Thyroid gland (tissue), 4 donors: ENCODE measurements at places on chromosomes 7 and 10.

DNA sequence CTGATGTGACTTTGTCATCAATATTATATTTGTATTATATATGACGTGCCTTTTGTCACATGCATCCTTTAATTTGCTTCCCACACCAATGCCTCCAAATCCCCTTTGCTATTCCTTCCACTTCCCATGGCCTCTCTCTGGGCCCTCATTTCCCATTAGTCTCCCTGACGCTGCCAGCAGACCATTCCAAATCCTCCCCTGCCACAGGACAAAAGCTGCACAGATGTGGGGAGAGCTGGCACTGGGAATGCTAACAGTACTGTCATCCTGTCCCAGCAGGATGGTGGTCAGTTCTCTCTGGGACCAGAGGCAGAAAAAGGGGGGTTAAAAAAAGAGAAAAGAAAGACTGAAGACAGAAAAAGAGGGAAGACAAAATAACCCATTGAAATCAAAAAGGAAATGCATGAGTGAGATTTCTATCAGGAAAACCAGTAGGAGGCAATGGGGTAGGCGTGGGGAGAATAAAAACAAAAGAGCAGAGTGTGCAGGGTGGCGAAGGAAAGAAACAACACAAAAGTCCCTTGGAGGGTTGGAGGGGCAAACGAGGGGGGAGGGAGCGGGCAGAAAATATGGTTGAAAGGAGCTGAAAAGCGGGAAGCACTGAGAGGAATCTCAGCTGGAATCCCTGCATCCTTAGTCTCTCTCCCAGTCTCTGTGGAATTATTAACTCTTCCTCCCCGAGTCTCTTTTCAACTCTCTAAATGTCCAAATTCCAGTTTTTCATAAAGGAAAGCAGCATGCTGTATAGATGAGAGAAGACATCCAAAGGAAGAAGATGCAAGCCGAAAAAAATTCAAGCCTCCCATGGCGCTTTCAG, 59.2 kb upstream of the PTN start:
- no peak for DNase-seq

DNA sequence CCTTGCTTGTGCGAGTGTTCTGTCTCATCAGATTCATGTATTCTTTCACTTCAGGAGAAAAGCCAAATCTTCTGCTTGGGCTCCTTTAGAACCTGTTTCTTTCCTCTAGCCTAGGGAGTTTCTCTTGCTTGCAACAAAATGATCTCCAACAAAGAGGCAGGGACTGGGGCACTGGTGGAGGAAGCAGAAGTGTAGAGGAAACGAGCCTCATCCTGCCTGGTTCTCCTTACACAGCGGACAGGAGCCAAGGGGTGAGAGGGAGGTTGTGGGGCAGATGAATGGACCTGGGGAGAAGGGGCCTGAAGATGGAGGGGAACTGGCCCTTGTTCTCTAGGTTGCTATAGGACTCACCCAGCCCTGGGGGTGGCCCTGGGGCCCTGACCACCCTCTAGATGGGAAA, 141.1 kb downstream of the PKD1L1 start:
- DNase-seq: no peak

DNA sequence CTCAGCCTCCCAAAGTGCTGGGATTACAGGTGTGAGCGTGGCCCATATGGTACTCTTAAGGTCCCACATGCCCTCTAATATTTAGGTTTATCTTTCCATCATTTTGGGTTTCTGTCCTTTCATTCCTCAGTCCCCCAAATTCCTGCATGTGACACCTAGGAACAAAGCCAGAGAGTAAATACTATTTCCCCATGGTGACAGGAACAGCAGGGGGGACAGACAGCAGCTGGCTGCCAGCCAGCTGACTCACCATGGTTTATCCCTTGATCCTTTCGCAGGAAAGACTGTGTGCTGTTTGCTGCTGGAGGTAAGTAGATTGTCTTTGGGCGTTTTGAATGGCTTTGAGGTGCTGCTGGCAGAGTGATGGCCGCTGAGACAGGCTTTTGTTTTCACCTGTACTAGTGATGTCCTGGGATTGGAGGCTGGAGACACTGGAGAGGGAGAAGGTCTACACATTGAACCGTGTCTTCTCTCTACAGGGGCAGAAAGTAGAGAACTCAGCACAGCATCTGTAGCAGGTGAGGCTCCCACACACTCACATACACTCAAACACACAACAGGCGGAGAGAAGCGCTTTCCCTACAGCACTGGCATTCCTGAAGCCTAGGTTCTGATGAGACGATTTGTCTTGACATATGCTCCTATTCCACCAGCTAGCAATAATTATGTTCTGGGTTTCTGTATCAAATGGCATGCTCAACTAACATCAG, 83.7 kb upstream of the EFCAB10 start:
- no peak for DNase-seq

DNA sequence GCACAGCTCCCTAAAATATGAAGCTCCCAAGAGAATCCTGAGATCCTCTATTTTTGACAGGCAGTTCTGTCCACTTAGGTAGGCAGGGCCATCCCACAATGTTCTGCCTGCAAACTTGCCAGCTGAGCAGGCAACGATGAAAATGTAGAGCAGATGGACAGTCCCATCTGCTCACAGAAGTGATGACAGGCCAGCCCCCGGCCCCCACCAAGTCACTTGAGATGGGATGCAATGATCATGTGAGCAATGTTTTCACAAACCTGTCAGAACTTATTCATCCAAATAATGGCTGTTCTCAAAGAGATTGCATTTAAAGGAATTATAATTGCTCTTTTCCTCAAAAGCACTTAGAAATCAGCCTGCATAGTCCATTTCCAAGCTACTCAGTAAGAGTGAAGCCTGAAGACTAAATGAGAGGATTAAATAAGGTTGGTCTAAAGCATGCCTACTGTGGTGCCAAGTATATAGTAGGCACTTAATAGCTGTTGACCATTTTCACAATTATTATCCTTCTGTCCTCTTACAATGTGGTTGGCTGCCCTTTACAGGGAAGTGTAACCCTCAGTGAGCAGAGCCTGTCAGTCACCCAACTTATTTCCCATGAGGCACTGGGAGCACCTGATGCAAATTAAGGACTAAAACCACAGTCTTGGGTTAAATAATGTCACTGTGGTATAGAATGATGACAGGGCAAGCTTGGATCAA, 301.2 kb downstream of the FGFR2 start:
- DNase-seq: no peak

GRCh38 chr10:17693009-17693408, 49.1 kb downstream of the STAM start:
- DNase-seq: no peak

- no peak for DNase-seq
These were observed 221.0 kb upstream of the MTPN start for GRCh38 chr7:136198168-136198567.

- peak; percentile 92 for DNase-seq
These were observed 1.6 kb downstream of the ZNF467 start for GRCh38 chr7:149771720-149772240.

GRCh38 chr7:43646603-43647338, 63.9 kb downstream of the STK17A start:
- DNase-seq: no peak

- no peak for DNase-seq
These were observed 376.4 kb downstream of the PARD3 start for GRCh38 chr10:34438741-34439140.

DNA sequence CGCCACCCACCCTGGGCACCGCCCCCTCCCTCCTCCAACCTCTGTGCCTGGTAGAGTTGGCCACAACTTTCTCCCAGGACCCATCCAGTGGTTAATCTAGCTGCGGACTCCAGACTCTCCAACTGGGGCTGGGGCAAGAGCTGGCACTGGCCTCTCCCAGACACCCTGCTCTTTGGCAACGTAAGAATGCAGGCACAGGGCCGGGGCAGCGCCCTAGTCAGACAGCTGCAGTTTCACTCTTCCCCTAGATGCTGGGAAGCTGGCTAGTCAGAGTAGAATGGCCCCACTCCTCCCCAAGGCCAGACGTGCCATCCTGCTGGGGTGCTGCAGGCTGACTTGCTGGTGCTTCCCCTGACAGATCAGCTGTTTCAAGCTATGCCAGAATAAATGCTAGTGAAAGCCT, 22.1 kb downstream of the HSPA12A start:
- DNase-seq: no peak

GRCh38 chr10:62049624-62050345, 148.3 kb downstream of the ARID5B start:
- DNase-seq: no peak

- DNase-seq: no peak
These were observed 42.6 kb downstream of the ZNF273 start for GRCh38 chr7:64945503-64946175.

- peak; percentile 81 for DNase-seq
These were observed 125.9 kb upstream of the PPIF start for GRCh38 chr10:79221110-79222051.

DNA sequence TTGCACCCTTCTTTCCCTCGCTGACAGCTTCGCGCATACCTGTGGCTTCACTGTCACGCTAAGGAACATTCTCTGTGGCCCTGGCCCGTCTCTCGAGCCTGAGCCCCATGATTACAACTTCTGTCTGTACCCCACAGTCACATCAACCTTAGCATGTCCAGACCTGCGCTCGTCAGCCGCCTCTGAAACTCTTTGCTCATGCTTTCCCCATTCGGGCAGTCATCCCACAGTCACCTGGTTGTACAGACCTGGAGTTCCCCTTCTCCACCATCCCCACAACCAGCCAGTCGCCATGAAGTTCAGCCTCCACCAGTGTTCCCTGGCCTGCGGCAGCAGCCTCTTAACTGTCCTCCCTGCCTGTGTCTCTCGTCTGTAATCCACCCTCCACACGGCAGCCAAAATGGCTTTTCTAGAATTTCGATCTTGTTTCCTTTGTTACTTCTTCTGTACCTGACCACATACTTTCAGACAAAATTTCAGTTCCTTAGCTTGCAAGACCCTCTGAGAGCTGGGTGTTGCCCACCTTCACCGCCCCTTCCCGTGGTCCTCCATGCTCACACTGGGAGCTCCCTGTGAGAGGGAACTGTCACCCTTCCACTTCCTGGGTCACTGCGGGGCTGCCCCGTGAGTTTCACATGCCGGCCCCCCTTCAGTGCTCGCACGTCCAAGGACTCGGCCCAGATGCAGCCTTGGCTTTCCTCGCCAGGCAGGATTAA, 229.2 kb downstream of the CELF2 start:
- no peak for DNase-seq

GRCh38 chr10:78696791-78697395, 371.9 kb upstream of the ZMIZ1 start:
- no peak for DNase-seq

DNA sequence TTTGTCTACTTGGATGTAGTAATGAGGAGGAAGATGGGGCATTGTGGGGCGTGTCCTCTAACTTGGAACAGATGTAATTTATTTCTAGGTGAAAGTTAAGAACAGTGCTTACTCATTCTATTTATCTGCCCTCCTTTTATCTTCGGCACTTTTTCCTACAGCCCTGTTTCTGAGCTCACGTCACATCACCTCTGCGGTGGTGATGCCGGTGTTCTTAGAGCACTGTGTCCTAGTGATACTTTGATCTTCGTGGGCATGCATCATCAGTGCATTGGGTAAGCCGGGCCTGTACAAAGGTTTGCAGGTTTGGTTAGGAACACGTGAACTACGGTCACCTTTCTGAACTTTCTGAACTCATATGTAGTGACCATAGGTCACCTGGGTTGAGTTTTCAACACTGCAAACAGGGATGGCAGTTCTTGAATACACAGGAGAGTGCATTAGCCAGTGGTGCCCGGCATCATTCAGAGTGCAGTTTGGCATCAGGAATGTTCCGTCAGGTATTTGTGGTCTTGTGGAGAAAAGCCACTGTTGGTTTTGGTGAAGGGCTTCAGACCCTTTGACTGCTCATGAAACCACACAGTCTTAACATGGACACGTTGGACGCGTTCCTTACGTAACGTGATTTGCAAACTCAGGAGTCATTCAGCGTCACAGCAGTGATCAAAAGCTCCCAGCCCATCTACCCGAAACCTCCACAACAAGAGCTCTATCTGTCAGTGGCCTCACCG, 5.6 kb downstream of the POR start:
- DNase-seq: peak; percentile 79
